ENCODE measurements at places on chromosomes 7 and 10. TPM values are rescaled to one million over a fixed set of nuclear protein-coding genes. Genes with fewer than 3 reads are reported as not detected.

AZGP1 gene
- total RNA-seq: not detected

DNA sequence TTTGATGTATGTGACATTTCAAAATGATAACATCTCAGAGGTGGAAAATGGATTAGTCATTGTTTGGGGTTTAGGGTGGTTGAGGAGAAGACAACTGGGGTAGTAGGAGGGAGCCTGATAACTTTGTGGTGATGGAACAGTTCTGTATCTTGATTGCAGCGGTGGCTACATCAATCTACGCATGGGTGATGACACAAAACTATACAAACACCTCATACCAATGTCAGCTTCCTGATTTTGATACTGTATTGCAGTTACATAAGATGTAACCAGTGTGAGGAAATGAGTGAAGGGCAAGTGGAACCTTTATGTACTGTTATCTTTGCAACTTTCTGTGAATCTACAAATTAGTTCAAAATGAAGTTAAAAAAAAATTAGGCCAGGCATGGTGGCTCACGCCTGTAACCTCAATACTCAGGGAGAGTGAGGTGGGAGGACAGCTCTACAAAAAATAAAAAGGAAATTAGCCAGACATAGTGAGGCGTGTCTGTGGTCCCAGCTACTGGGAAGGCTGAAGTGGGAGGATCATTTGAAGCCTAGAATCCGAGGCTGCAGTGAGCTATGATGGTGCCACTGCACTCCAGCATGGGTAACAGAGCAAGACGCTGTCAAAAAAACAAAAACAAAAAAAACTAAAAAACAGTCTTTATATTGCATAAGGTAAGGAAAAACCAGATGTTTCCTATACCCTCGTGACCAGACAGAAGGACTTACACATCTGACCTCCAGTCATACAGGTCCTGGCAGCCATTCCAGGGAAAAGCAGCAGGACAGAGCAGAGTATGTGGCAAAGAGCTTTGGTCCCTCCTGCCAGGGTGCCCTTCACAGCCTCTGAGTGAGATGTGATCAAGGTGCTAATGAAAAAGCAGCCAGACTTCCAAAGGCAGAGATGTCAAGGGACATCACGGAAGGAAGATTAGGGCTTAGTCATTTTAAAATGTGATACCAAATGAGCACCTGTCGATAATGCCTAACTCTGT lies 50.8 kb downstream of the CYTH3 start:
- no peaks in the 10 kb centered on the region for H3K36me3 ChIP-seq
- no peak overlapping the region for H3K4me3 ChIP-seq
- peak; percentile 33 for DNase-seq

PKD2L1 gene
- total RNA-seq: not detected

ACHE gene
- 0.11 TPM for total RNA-seq

All from naive thymus-derived CD4-positive, alpha-beta T cell (primary cell).